Renal cortex interstitium (tissue), 15 donors: ENCODE measurements at places on chromosomes 4 and X. TPM values are rescaled to one million over a fixed set of nuclear protein-coding genes. Genes with fewer than 3 reads are reported as not detected.

- no peak for DNase-seq
These were observed 381.6 kb upstream of the CPEB2 start for GRCh38 chr4:14620567-14621141.

DNA sequence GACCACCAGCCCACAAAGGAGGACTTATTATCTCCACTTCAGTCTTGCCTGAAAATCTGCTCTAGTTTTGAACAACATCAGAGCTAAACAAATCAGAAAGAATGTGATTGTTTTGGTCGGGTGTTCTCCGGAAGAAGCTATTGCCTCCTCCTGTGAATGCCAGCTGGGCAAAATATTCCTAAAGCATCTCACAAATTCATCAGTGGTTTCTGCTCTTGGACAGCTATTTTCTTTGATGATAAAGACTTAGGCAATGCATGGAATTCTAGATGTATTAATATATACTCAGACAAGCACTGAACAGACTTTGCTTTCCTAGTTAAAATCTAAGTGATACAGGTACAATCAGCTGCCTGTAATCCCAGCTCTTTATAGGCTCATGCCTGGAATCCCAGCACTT, 71.8 kb downstream of the ASMT start:
- no peak for DNase-seq

DNA sequence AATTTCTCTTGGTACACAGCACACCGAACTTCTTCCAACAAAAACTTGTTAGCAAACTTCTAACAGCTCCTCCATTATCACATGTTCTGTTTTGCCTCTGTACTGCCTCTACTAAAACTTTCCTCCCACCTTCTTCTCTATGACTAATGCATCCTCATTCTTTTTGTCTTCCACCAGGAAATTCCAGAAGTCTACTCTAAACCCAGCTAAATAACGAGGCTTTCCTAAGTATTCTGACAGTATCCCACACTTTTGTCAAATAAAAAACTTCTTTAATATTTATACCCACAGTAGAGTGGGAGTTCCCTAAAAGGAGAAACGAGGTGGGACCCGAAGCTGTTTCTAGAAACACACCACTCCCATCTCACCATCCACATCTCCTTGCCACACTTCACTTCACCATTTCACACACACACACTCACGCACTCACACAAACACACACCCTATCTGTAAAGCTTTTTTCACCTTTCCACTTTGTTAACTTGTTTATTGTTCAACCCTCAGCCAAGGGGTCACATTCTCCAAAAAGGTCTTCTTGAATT, 280.3 kb downstream of the ARAP2 start:
- DNase-seq: no peak

DNA sequence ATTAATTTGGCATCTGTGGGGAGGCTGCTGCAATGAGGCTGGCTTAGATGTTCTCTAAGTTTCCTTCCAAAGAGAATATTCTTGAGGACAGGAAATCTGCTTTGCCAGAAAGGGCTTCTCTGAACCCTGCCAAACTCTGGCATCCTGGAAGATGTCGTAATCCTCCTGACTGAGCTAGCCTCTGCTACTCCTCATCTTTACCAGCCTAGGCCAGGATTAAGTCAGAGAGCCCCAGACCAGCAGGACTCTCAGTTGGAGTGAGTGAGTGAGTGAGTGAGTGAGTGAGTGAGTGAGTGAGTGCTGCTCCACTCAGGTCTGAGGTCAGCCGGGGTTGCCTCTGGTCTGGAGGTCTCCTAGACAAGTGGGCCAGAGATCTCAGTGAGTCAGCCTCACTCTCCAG, 104.9 kb upstream of the SOD3 start:
- DNase-seq: no peak

GRCh38 chr4:139559089-139559479, 3.1 kb upstream of the SETD7 start:
- no peak for DNase-seq

GRCh38 chr4:81627590-81627989, 155.9 kb upstream of the RASGEF1B start:
- DNase-seq: no peak

DNA sequence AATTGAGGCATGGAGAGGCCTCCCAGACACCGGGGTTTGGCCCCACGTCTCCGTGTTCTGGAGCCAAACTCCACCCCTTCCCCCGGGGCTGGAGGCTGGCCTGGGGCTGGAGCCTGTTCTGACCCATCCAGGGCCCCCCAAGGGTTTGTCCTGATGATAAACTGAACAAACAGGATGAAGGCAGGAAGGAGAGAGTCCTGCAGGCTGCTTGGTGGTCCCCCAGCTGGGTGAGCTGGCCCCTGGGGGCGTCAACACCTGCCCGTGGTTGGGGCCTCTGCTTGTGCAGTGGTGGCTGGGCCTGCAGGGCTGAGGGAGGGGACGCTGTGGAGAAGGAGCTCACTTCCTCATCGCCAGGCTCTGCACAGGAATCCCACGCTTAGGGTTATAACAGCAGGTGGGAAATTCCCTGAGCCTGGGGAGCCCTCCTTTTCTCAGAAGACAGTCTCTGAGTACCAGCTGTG, 2.3 kb downstream of the SH3TC1 start:
- DNase-seq: no peak

- no peak for DNase-seq
These were observed 43.0 kb upstream of the PDLIM5 start for GRCh38 chr4:94408549-94409374.

Gene USP17L11
- polyA plus RNA-seq: not detected

Gene RAB39B
- polyA plus RNA-seq: 3.6 TPM
